ENCODE measurements at places on chromosomes 6 and 20. TPM values are rescaled to one million over a fixed set of nuclear protein-coding genes. Genes with fewer than 3 reads are reported as not detected.

The THEMIS gene
- total RNA-seq = not detected

The PHACTR2 gene
- total RNA-seq = 17.9 TPM

The GSTA4 gene
- 70.7 TPM for total RNA-seq

The CDH26 gene
- total RNA-seq = 0.86 TPM

The FAM83B gene
- not detected for total RNA-seq

All from neural crest cell (in vitro differentiated cells).